ENCODE measurements at places on chromosomes 13 and 19.

GRCh38 chr13:94020833-94021232 is 458.6 kb downstream of the DCT start:
- no peak for DNase-seq

GRCh38 chr13:47306991-47307390 is 410.1 kb upstream of the HTR2A start:
- DNase-seq: no peak

DNA sequence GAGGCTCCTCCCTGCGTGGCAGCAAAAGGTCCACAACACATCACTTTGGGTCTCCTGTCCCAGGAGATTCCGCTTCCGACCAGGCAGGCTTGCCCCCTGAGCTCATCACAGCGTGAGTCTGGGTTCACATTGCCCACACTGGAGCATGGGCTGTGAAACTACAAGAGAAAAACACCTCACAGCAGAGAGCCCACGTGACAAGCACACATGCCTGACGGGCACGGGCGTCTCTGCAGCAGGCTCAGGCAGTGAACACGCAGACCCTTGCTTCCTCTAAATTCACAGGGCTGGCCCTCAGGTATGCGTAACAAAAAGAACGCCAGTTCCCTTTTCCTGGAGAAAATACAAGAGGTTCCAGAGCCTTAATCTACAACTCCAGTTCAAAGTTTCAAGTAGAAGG is 41.9 kb downstream of the RASA3 start:
- no peak for DNase-seq

- DNase-seq: no peak
These were observed 309.4 kb upstream of the KLF12 start for GRCh38 chr13:74443631-74444030.

DNA sequence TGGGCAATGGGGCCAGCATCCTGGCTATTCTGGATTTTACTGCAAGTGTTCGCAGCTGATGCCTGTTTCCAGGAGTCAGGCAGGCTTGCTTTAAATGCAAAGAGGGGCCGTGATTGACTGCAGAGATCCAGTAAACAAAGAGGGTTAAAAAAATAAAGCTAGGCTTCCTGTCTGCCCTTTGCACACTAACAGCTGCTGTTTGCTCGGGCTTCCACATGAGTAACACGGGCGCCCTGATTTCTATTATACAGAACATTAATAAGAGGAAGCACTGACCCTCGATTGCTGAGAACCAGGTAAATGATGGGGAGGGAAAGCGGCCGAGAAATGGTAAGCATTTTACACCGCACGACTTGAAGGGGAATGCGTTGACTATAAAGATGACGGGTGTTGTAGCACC is 254.2 kb upstream of the ZNF507 start:
- DNase-seq: no peak

- no peak for DNase-seq
These were observed 886.7 kb upstream of the PCDH20 start for GRCh38 chr13:62302341-62302740.

DNA sequence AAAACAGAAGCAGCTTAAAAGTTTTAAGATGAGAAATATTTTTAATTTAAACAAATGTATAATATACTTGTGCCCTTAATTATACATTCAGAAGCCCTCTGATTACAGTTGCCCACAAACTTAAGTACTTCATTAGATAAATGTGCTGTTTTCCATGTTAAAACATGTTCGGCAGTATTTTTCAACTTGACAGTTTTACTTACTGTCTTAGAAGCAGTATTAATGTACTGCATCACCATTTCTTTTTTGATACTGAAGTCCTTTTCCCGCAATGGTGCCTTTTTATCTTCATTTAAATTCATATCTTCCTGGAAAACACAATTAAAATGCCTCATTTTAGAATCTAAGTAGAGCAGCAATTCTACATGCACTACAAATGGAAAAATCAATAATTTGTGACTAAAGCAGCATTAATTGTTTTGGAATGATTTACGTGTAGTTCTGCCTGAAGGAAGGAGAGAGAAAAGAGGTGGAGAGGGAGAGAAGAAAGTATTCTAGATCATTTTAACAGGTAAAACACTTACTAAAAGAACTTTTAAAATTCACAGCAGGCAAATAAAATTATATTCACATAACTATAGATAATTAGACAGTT is 70.2 kb downstream of the DIAPH3 start:
- DNase-seq: no peak

DNA sequence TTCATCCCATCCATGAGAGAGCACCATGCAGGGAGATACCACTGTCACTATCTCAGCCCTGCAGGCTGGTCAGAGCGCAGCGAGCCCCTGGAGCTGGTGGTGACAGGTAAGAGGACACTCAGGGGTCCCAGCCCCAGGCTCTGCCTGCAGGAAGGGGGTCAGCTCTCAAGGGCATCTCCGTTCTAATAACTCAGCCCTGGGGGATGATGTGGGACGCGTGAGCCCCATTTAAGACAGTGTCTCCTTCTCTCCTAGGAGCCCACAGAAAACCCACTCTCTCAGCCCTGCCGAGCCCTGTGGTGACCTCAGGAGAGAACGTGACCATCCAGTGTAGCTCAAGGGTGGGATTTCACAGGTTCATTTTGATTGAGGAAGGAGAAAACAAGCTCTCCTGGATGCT is 15.5 kb upstream of the KIR3DL3 start:
- no peak for DNase-seq

GRCh38 chr13:114112231-114112825 is 20.1 kb downstream of the RASA3 start:
- DNase-seq: no peak

DNA sequence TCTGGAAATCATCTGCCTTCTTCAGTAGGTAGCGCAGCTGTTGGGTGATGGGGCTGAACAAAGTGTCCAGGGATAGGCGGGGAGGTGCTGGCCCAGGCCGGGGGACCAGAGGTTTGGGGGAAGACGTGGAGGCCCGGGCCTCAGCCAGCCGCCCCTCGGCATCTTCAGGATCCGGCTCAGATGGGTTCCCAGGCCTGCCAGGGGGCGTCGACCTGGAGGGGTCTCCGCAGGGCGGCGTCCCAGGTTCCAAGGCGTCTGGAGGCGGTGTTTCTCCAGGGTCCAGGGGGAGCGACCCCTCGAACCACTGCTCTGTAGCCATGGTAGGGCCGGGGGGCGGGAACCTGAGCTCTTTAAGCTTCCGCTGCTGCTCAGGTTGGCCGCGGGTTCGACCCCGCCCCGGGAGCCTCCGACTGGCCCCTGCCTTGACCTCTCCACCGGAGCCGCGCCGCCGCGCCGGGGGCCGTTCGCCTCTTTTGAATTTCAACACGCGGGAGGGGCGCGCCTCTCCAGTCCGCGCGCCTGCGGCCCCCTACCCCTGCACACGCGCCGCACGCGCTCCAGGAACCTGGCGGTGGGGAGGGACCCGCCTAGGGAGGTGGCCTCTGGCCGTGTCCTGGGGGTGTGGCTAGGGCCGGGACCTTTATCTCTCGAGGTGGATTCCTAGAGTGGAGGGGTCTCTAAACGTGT is at the start of gene C19orf67:
TSS of gene C19orf67 (minus strand) at position 475 of the 687 bp plus-strand sequence. CDS start at position 319, 156 bp downstream.
- no peak for DNase-seq
